ENCODE measurements at places on chromosomes 7 and 10. TPM values are rescaled to one million over a fixed set of nuclear protein-coding genes. Genes with fewer than 3 reads are reported as not detected.
A peak's percentile ranks its signal among the peaks of the same experiment; 100 is the strongest.

GRCh38 chr7:40882071-40882658 lies 747.4 kb downstream of the SUGCT start:
- no peak for DNase-seq

- no peak for DNase-seq
These were observed 21.8 kb upstream of the AKR1B1 start for GRCh38 chr7:134480730-134481129.

DNA sequence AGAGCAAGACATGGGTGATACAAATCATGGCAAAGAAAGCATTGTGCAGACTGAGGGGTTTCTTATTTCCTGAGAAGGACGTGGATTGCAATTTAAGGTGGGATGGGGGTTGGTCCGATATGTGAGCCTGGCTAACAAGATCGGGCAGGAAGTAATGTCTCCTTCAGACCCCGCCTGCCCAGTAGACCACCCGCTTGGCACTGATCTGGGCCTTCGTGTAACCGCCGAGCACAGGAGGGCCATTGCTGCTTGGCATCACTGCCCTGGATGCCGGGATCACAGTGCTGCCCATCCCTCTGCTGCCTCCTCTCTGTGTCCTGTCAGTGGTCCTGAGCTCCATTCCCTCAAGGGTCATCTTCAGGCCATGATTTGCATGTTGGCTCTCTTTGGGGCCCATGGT lies 214.6 kb upstream of the ZNF32 start:
- DNase-seq = no peak

GRCh38 chr7:155462163-155462735 lies 4.3 kb downstream of the EN2 start:
- no peak for DNase-seq

SDK1 gene
- 4.3 TPM for polyA plus RNA-seq

ERLIN1 gene
- 36.9 TPM for polyA plus RNA-seq

- no peak for DNase-seq
These were observed 40.1 kb downstream of the RBM28 start for GRCh38 chr7:128303643-128304042.

JCAD gene
- polyA plus RNA-seq = 24.1 TPM

- no peak for DNase-seq
These were observed 220.5 kb downstream of the CCSER2 start for GRCh38 chr10:84548869-84549268.

SLC18A3 gene
- polyA plus RNA-seq = not detected

DNA sequence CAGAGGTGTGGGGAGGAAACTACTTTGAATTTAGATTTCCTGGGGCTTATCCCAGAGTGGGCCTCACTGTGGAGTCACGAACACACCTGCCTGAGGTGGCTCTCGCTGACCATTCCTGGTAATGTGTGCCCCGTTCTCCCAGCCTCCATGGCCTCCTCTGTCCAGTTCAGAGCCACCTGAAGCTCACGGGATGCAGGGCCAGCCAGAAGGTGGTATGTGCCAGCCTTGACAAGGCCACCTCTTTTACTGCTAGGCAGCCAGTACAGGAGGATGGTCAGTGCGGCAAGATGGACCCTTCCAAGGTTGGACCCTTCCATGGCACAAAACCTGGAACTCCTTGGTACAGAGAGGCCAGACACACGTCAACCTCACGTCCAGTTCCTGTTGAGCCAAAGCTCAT lies 210.3 kb downstream of the DNAJB6 start:
- no peak for DNase-seq

DNA sequence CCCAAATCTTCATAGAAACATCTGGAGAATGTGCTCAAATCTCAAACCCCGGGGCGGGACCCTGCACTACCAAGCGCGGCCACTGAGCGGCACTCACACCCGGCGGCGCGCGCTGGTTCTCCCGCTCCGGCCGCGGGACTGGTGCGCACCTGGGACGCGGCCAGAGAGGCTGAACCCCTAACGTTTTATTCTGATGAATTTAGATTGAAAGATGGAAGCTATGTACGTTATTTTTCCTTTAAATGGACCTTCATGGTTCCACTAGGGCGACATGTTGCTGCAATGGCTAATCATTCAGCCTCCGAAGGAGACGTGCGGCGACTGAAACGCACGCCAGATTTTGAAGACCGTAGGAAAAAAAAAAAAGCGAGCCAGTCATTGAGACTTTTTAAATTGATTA lies 107.0 kb upstream of the INSIG1 start:
- DNase-seq = peak; percentile 31

PRTFDC1 gene
- polyA plus RNA-seq = 15.7 TPM

- DNase-seq = peak; percentile 95
These were observed 88.8 kb upstream of the DDC start for GRCh38 chr7:50653981-50654425.

DNA sequence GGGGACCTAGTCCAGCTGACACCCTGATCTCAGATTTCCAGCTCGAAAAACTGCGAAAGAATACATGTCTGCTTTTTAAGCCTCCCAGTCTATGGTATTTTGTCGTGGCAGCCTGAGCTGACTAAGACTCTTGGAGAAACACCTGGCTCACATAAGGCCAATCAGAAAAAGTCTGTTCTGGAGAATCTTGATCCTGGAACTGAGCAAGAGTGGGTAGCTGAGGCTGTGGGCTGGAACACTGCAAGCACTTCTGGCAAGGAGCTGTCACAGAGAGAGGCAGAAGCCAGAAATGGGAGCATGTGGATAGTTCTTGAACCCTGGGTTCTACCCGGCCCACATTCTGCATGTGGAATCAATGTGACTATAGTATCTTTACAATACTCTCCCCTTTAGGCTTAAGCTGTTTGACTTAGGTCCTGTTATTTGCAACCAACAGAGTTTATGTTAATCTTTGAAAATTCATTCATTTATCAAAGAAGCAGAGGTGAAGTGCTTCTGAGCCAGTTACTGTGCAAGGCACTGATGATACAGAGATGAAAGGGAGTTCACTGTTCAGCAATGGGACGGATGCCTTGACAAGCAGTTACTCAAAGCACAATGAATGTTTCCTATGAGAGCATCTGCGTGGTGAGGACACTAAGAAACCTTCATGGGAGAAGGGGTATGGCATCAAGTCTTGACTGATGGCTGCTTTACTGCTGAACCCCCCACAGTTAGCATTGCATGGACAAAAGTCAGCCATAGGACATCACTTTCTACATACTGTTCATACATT lies 4.4 kb upstream of the C10orf90 start:
- no peak for DNase-seq

PRSS1 gene
- polyA plus RNA-seq = not detected

DNA sequence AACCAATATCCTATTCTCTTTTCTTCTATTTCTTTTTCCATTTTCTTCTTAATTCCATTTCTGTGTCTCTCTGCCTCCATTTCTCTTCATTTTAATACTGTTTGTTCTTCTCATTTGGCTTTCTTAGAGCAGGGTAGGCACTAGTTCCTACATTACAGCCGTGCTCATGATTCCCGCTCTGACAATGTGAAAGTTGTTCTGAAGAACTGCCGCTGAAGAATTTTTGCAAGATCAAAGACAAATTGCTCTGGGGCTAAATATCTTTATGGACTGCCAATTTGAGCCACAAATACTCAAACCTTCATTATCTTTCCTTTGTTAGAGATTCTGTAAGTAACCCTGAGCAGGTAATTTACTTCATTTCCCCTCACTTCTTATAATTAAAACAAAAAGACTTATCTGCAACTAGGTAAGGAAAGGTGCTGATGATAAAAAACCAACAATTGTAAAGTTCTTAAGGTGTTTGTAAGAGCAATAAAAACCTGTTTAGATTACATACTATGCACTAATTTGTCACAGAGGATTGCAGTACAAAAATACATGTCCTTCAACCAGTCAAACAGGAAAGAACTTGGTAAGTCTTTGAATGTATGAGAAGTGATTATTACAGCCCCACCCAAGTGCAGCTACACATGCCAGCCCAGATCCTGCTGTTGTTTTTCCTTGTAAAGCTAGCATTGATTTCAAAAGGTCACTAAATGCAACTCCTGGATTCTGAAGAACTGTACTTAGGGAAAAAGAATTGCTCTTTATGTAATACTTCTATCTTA lies 127.5 kb downstream of the COL28A1 start:
- no peak for DNase-seq

TUBAL3 gene
- polyA plus RNA-seq = 0.08 TPM
